NCI-H69 (cell line): ENCODE measurements at places on chromosomes 6 and 20.

- no peak for DNase-seq
Observed at GRCh38 chr6:129419324-129419723, 290.7 kb downstream of the ARHGAP18 start.

DNA sequence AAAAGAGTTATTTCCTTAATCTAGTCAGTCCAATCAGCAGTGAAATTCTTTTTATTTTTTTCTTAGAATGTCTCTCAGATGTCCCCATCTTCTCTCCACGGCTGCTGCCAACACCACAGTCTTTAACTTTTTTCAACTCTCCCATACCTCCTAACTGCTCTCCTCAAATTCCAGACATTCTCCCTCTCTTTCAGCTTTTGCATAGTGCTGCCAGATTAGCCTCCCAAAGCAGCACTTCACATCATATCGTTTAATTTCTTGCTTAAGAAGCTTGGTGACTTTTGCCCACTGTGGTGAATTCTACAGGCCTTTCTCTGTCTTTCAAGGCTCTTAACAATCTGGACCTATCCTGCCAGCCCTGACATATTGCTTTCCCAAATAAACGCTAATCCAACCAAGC lies 233.4 kb downstream of the UST start:
- DNase-seq: no peak

GRCh38 chr6:169074526-169074925 lies 179.1 kb downstream of the THBS2 start:
- DNase-seq: no peak

DNA sequence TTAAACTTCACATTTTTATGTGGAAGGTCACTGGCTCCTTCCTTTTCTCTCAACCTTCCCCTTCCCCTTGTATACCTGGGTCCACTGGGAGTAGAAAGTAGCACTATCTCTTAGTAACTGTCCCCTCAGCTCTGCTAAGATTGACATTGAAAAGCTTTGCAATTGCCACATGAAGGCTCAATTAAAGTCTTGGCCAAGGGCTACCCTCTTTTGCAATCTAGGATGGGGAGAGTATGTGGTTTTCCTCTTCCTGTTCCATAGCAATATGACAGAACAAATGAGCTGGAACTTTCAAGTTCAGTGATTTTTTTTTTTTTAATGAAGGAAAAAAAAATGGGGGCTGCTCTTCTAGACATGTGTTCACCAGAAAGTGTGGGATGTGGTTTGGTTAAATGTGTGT lies 37.1 kb downstream of the PROKR2 start:
- DNase-seq: no peak

GRCh38 chr20:13402171-13402760 lies 181.2 kb downstream of the ISM1 start:
- no peak for DNase-seq

DNA sequence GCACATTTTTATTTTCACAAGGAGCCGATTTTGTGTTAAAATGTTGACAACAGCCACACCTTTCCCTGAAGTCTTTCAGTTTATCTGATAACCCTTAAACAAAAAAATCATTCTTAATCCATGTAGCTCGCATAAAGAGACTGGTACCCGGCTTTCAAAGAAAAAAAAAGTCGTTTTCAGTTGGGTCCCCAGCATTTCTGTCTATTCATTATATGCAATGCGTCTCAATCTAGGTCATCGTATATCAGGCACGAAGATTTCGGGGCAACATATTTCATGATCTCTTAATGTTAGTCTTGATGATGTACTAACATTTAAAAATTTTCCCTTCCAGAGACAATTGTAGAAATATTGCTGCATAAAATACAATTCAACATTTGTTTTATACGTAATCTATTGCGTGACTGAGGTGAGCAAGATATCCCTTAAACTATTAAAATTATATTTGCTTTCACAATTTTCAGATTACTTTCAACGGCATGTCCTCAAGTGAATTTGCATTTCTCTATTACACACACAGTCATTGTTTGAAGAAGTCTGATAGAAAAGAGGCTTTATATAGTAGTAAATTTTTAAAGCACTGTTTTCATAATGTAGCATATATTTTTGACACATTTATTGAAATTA lies 2.9 kb upstream of the TUBB2B start:
- DNase-seq: peak; percentile 57

GRCh38 chr20:58440021-58440767 lies 51.2 kb downstream of the VAPB start:
- no peak for DNase-seq

GRCh38 chr6:16238963-16239797 lies 793 bp downstream of the GMPR start:
- DNase-seq: peak; percentile 72

- peak; percentile 23 for DNase-seq
Observed at GRCh38 chr6:3343089-3343883, 84.5 kb downstream of the PSMG4 start.

DNA sequence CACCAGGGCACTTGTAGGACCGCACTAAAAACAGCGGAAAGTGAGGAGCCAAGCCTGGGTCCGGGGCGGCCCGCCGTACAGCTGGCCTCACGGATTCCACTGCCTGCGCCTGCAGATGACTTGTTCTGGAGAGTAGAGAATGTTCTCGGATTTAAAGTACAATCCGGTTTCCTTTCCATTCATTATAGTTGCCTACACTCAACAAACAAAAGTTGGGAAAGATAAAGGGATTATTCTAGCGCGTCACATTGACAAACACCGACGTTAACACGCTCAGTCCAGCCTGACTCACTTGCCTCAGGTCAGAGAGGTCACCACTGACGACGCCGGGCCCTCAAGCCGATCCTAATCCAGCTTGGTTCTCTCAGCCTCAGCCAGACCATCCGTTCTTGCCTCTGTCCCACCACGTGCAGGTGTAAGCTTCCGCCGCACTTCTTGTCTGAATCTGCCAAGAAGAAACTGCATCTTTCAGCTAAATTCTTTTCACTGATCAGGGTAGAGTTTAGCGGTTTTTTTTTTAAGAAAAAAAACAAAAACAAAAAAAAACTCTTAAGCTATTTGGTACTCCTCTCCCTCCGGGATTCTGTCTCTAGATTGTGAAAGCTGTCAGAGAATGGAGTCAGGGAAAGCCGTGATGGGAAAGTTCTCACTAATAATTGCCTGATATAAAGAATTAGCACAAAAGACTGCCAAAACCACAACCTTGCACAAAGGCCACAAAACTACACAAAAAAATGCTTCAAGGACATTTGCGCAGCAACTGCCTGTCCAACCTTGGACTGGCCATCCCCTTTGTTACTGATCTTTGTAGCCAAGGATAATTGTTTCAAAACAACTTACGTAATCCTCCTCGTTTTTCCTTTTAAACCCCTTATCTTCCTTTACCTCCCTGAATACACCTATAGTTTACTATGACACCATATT lies 1.1 kb upstream of the PHF10 start:
- peak; percentile 78 for DNase-seq

DNA sequence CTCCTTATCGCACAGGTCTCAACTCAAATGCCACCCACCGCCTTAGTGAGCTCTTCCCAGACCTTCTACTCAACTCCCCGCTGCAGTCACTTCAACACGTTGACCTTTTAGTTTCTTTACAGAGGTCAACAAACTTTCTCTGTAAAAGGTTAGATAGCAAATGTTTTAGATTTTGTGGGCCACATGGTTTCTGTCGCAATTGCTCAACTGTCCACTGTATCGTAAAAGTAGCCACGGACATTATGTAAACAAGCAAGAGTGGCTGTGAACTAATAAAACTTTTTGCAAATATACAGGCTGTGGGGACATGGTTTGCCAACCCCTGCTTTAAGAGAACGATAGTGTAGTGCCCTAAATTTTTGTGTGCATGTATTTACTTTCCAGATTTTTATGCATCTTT lies 247.6 kb upstream of the TSHZ2 start:
- no peak for DNase-seq

- peak; percentile 58 for DNase-seq
Observed at GRCh38 chr6:51992876-51993275, 94.5 kb downstream of the PKHD1 start.
